ENCODE measurements at places on chromosomes 3 and 15. TPM values are rescaled to one million over a fixed set of nuclear protein-coding genes. Genes with fewer than 3 reads are reported as not detected.
A peak's percentile ranks its signal among the peaks of the same experiment; 100 is the strongest.

Gene TNFAIP8L3
- total RNA-seq, result 0.30 TPM

Gene GP9
- total RNA-seq, result not detected

Gene DOCK3
- total RNA-seq, result 0.21 TPM

Gene OSTN
- not detected for total RNA-seq

Gene MYL3
- total RNA-seq, result not detected

Gene LRRC49
- total RNA-seq, result 5.9 TPM

Gene CD200
- total RNA-seq, result not detected

DNA sequence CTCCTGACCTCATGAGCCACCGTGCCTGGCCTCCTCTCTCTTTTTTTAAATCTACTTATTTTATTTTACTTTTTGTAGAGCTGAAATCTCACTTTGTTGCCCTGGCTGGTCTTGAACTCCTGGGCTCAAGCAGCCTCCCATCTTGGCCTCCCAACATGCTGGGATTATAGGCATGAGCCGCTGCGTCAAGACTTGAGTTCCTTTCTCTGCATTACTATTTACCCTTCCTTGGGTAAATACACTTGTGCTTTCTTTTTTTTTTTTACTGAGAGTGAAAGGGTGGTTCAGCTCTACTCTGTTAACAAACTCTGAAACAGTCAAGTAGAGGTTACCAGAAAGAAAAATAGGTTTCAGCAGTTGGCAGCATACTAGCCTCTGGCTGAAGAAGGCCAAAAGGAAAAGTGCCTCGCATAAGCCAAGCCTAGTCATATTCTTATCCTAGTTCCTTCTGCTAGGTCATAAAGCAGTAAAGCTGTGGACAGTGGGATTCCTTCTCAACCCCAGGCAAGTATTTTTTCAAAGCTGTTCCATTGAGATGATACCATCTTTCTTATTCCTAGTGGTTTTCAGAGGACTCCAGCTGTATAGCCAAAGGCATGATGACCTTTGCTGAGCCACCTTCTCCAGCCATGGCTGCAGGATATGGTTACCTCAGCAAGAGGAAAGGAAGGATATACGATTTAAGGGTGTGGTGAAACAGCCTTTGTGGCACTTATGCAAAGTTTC is 135.1 kb downstream of the RBPMS2 start:
- no peak for DNase-seq

DNA sequence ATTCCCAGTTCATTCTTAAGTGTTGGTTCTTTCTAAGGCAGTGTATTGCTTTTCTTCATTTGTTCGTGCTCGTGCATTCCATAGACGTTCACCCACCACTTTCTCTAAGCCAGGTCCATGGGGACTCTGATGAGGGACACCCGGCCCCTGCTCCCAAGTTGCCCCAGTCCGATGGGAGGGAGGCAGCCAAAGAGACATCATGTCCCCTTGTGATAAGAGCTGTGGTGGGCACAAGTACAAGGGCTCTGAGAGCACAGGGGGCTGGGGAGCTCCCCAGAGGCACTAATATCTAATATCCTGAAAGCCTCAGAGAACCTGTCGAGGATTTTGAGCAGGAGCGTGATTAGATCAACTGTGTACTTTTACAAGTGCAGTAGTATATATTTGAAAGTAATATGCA is 6.3 kb downstream of the SPSB4 start:
- DNase-seq, result no peak

GRCh38 chr3:17831366-17831765 is 88.9 kb upstream of the TBC1D5 start:
- DNase-seq, result no peak

DNA sequence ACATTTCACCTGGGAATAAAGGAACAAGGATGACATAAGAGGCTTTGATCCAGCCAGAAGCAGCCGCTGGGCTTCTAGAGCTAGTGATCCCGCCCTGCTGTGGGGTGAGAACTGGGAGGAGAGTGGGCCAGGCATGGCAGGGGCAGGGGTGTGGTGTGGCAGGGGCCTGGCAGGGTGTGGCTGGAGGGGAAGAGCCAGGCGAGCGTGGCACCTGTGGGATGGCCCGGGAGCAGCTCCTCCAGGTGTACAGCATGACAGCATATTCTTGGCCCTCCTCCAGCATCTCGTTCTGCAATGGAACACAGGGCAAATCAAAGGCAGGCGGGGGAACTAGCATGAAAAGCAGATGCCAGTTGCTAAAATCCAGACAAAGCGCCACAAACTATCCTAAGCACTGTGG is 35.5 kb downstream of the CYFIP1 start:
- no peak for DNase-seq

- DNase-seq, result peak; percentile 55
Measured at GRCh38 chr3:171349392-171349791, 110.8 kb downstream of the TNIK start.

DNA sequence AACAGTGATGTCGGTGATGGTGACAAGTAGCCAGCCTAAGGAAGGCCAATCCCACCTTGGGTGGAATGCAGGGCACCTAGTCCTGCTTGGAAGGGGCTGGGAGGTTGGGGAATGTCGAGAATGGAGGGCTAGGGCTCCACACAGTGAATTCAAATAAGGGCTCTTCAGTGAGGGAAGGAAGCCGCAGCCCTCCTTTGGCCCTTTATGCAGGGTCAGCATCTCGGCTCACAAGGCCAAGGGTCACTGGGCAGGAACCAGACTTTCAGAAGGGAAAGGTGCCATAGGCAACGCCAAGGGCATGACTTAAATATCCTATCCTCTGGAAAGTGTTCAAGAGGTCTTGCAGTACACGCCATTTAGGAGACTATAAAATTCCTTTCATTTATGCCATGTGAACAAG is 56.9 kb downstream of the CLEC3B start:
- no peak for DNase-seq

DNA sequence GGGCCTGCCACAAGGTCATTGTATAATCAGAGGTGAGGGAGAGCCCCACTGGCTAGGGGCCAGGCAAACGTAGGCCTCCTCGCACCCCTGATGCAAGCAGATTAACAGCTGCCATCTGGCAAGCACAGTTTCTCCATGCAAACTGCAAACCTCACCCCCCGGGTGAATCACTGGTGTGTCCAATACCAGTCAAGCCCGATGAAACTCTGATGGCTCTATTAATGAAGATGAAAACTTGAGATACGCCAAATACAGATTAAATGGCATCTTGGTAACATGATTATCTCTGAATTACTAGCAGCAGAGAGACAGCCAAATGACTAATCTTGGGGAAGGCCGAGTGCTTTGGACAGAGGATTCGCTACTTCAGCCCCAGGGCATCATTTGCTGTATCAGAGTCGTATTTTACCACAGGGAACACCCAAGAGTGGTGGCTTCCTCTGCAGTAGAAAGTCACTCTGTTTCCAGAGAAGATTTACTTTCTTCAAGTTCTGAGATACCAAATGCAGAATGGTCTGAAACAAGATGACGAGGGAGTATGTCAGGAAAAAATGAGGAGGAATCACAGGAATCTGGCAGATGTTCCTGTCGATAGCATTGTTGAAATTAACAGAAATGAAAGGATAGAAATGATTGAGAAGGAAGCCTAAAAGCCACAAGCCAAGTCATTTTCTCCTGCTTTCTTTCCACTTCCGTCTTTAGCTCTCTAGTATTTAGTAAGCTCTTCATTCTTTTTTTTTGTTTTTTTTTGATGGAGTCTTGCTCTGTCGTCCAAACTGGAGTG is 96.2 kb upstream of the NR2F2 start:
- DNase-seq, result peak; percentile 97

All from HFFc6 (cell line).